GM10248 (cell line): ENCODE measurements at places on chromosomes 5 and 9.
A peak's percentile ranks its signal among the peaks of the same experiment; 100 is the strongest.

- no peak for DNase-seq
Observed at GRCh38 chr5:167898361-167899042, 392.9 kb upstream of the WWC1 start.

GRCh38 chr5:150065886-150066285 lies 20.5 kb downstream of the CSF1R start:
- no peak for DNase-seq

DNA sequence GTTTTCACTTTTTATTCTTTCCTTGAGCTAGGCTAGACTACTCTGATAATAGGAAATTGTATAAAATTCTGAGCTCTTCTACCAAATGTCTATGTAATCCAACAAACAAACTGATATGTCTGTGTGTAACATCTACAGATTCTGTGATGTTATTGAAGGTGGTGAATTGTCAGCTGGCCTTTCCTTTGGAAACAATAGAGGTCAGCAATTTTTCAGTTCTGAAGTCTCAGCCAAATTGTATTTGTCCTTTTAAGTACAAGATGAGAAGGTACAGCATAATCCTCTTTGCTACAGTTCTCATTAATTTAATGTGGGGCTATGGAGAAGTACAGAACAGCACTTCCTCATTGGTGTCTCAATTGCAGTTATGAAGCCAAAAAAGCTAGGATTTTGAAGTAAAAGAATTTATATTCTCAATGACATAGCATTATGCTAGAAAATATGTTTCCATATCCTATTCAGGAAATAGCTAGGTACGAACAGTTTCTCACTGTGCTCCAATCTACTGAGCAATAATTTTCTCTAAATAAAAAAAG lies 198.0 kb downstream of the HINT1 start:
- DNase-seq = no peak

- no peak for DNase-seq
Observed at GRCh38 chr5:54832858-54833257, 152.5 kb downstream of the ESM1 start.

GRCh38 chr5:145838276-145838675 lies 3.1 kb upstream of the PRELID2 start:
- no peak for DNase-seq

DNA sequence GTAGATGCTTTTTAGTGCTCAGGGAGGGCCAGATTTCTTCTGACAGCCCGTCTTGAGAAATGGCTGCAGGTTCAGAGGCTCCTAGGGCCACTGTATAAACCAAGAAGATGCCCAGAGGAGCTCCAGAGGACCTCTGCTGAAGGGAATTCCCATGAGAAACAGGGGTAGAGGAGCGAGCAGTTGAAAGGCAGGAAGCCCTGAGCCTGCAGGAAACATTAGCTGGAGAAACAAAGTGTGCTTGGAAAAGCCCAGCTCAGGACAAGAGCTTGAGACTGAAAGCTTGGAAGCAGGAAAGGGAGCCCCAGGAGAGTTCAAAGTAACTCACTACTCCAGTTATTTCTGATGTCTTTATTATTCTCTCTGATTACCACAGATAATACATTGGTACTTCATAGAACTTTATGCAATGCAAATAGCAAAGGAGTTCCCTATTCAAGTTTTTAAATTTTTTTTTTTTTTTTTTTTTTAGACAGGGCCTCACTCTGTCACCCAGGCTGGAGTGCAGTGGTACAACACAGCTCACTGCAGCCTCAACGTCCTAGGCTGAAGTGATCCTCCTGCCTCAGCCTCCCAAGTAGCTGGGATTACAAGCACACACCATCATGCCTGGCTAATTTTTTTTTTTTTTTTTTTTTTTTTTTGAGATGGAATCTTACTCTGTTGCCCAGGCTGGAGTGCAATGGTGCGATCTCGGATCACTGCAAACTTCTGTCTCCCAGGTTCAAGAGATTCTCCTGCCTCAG lies 16.5 kb downstream of the HBEGF start:
- DNase-seq = no peak

- DNase-seq = no peak
Observed at GRCh38 chr9:11023201-11023600, 410.4 kb upstream of the PTPRD start.

DNA sequence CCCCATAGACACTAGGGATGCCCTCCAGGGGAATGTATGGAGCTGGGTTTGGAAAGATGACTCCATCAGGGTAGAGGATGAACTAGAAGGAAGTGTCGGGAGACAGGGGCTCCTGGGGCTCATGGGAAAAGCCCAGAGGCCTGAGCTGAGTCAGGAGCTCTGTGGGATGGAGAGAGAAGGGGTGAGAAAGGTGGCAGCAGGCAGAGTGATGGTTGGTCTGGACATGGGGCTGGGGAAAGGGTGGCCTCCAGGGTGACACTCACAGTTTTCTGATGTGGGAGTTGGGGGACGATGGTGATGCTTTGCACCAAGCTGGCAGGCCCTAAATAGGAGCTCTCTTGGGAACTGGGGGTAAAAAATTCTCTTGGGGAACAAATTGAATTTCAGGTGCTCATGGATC lies 213.5 kb upstream of the MVB12B start:
- DNase-seq = no peak

DNA sequence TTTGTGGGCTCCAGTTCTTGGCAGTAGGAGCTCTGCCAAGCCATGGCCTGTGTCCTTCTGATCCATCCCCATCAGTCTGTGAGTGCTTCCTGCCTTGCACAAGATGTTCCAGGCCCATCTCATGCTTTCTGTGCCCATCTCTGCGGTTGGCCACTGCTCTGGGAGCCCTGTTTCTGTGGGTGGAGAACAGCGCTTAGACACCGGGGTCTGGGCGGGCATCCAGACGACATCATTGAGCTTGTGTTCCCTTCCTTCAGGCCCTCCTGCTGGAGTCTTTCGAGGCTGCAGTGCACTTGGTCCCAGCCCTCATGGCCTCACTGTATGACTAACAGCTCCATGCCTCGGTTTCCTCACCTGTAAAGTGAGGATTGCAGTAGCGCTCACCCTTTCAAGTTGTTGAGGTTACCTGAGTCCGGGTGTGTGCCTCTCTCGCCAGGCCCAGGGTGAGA lies 14.9 kb upstream of the CARD19 start:
- no peak for DNase-seq

- no peak for DNase-seq
Observed at GRCh38 chr5:62577488-62577887, 1.1 kb upstream of the LRRC70 start.

- no peak for DNase-seq
Observed at GRCh38 chr5:151880324-151880723, 44.3 kb downstream of the GLRA1 start.

GRCh38 chr5:53892224-53892623 lies 331.8 kb downstream of the NDUFS4 start:
- no peak for DNase-seq

DNA sequence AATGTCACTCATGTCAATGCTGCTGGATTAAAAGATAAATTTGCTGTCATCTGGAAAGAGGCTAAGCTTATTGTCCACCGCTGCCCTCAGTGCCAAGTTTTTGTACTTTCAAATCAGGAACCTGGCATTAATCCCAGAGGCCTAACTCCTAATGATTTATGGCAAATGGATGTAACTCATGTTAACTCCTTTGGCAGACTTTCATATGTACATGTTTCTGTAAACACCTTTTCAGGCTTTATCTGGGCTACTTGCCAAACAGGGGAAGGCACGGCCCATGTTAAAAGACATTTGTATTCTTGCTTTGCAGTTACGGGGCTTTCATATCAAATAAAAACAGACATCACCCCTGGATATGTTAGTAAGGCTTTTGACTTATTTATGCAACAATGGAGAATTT lies 608.0 kb upstream of the ACO1 start:
- DNase-seq = no peak

- no peak for DNase-seq
Observed at GRCh38 chr5:73443829-73444498, 4.6 kb downstream of the FOXD1 start.

DNA sequence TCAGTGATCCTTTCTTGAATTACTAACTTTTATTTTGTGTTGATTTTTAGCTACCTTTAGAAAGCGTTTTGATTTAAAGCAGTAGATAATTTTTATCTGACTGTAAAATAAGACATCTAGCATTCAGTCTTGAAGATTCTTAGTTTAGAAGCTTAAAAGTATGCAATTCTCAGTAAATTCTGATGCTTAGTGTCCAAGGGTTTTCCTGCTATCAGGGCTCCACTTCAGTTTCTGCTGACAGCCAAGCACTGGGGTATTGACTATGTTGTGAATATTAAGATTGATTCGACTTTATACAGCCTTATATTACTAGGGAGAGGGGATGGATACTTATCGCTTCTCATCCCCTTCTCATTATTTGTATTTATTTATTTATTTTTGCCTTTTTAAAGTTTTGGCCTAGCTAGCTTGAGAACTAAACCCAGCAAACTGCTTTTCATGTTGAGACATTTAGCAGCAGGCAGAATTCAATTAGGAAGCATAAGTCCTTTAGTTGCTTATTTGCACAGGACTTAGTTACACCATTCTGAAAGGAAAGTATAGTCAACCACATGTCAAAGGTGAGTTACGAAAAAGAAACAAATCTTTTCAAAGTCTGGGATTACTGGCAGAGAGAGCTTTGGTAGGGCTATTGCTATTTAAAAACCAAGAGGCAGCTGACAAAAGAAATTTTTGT lies 2.9 kb downstream of the PBX3 start:
- no peak for DNase-seq

DNA sequence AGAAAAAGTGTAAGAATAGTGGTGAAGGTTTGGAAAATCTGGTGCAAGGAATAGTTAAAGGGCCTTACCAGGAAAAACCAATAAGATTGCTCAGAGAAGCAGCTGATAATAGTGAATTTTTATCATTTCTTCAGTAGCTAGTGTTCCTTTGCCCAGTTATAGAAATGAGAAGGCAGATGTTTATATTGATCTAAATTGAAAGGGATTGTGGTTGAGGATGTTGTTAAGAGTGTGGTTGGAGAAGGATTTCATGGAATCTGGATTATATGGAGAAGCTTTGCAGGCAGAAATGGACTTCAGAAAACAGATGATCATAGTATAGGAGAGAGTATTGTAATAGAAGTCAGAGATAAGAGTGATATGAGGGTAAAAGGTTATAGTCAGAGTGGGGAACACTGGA lies 102.6 kb downstream of the XRCC4 start:
- DNase-seq = no peak

GRCh38 chr5:67817652-67818051 lies 397.9 kb upstream of the PIK3R1 start:
- no peak for DNase-seq

- DNase-seq = no peak
Observed at GRCh38 chr9:114196979-114197622, 41.8 kb downstream of the COL27A1 start.

DNA sequence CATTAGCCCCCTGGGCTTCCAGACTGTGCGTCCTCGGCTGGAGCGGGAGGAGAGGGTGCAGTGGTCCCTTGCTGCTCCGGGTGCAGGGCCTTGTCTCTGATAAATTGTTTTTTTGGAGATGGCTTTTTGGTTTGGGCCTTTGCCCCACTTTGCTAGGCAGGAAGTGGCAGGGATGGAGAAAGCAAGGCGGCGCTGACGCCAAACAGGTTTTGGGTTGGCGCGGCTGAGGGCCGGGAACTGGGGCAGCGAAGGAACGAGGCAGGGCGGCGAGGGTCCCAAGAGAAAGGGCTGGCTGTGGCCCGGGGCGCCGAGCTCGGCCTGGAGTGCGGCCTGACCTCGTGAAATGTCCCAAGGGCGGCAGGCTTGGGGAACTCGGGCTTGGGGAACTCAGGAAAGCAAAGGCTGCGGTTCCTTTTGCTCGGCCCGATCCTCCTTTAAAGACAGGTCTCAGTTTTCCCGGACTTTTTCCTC lies 4.1 kb downstream of the LHX2 start:
- DNase-seq = peak; percentile 21

DNA sequence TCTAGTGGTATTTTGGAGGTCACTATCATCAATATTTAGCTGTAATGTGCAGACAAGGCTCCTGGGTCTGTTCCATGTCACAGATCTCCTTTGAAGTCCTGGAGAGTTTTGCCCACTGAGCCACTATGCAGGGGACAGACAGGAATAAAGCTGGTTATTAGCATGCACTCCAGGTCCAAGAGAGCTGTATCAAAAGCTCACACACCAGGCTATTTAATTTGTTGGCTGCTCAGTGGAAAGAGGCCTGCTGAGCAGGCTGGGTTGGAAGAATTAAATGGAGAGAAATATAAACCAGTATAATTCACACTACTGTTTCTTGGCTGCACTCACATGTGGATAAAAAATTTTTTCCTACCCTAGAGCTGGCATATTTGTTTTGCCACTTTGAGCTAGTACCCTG lies 113.8 kb upstream of the TAF11L2 start:
- no peak for DNase-seq

GRCh38 chr5:179227229-179227579 lies 118.1 kb downstream of the ADAMTS2 start:
- no peak for DNase-seq

DNA sequence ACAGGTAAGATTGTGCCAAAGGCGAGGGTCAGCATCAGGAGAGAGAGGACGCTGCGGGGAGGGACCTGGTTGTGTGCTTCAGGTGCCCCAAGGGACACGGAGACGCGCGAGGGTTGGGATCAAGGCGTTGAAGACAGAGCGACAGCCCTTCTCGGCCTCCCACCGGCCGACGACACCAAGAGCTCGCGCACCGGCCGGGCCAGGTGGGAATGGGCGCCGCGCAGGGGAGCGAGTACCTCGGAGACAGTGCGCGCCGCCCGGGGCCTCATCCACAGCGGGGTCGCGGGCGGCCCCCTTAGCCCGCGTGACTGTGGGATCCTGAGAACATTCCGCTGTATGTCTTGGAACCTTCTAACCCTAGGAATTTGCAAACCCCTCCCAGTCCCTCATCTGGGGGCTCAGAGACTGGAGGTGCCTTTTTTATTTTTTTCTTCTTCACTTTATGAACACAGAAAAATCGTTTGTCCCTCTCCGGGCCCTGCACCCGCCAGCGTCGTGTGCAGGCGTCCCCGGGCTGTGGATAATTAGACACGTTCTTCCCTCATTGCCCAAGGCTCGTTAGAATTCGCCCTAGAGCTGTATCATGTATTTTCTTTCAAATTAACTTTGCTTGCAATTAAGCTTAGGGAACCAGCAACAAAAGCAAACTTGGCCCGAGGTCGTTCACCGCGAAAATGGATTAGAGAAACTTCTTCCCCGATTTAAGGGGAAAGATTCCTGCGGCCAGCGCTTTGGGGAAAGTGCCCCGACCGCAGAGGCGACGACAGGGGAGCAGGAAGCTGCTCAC lies 4.8 kb downstream of the FOXE1 start:
- DNase-seq = no peak

GRCh38 chr9:128323212-128323730 lies 632 bp downstream of the COQ4 start:
- DNase-seq = no peak

DNA sequence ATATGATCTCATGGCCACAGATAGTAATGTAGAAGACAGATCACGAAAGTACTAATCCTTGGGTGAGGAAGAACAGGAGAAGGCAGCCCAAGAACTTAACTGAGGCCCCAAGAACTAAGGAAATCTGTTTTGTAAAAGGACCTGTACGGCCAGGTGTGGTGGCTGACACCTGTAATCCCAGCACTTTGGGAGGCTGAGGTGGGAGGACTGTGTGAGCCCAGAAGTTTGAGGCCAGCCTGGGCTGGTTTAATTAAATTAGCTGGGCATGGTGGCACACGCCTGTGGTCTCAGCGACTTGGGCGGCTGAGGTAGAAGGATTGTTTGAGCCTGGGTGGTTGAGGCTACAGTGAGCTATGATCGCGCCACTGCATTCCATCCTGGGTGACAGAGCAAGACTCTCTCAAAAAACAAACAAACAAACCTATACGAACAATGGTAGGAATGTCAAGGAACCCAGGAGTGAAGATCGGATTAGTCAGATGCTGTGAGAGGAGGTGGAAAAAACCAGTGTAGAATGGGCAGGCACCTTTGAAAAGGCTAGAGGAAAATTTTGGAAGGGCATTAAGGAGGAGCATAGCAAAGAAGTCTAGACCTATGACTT lies 283.8 kb upstream of the DMRT1 start:
- no peak for DNase-seq

GRCh38 chr5:6220346-6221088 lies 157.8 kb downstream of the MED10 start:
- DNase-seq = no peak
